Activated CD8-positive, alpha-beta memory T cell treated with anti-CD3 and anti-CD28 coated beads, Interleukin-2, amount 50 U/mL, for 4 hours (primary cell): ENCODE measurements at places on chromosomes 5 and 9.

- no peak for DNase-seq
Observed at GRCh38 chr9:112784020-112784785, 33.6 kb downstream of the SNX30 start.

GRCh38 chr9:33166231-33167083, 679 bp downstream of the B4GALT1 start:
- DNase-seq, result peak; percentile 32

- DNase-seq, result no peak
Observed at GRCh38 chr9:32644698-32645097, 9.2 kb upstream of the TAF1L start.

DNA sequence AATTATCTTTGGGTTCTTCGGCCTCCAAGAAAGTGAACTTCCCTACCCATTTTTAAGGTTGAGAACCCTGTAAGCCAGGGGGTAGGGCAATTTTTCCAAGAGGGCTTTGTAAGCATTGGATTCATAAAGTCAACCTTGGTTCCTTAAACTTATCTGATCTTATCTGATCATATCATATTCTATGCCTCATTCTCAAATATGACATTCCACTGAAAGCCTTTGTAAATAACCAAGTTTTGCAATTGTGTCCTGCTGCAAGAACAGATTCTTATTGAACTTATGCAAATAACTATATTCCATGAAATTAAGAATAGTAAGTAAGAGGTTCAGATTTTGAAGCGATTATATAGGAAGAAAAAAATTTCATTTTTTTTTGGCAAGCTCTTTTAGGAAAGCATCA, 649.5 kb downstream of the LRRC70 start:
- no peak for DNase-seq

DNA sequence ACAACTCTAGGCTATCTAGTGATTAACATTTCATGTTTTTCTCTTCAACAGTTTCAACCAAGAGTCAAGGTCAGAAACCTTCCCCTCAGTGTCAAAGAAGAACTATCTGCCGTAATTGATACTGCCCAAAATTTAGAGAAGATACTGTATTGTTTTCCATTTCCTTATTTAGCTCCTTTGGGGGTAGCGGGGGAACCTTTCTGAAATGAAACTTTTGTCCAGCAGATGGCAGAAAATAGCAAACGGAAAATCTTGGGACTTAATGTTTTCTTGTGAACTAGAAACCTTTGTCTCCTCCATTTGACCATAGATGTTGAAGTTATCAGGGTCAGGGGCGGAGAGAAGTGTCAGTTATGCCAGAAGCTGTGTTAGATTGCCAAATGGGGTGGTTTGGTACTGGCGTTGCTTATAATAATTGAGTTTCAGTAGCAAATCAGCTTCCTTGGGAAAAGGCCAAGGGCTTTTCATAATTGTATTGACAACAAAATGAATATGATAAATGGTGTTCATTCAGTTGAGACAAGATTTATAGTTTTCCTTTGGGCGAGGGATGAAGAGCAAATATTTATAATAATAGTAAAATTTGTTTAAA, 101.7 kb upstream of the TLX3 start:
- no peak for DNase-seq

DNA sequence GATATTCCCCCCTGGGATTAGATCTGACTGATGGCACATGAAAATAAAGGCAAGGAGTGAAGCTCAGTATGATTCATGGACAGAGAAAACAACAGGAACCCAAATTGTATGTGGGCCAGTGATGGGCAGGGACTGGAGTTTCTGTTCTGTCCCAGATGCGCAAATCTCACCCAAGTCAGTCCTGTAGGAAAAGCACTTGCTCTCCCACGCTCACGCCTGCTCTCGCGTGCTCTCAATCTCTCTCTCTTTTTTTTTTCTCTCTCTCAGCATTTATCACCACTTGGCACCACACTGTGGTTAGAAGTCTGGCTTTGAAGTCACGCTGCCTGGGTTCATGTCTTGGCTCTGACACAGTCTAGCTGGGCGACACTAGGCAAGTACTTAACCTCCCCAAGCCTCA, 106.5 kb upstream of the LRRTM2 start:
- DNase-seq, result peak; percentile 22

GRCh38 chr9:135476561-135477355, 2.8 kb upstream of the PPP1R26 start:
- no peak for DNase-seq
